ENCODE measurements at places on chromosomes 11 and 22.

GRCh38 chr11:124302347-124303125 lies 11.2 kb downstream of the OR8D1 start:
- DNase-seq, result no peak

- no peak for DNase-seq
These were observed 61.3 kb downstream of the PPME1 start for GRCh38 chr11:74232311-74232950.

DNA sequence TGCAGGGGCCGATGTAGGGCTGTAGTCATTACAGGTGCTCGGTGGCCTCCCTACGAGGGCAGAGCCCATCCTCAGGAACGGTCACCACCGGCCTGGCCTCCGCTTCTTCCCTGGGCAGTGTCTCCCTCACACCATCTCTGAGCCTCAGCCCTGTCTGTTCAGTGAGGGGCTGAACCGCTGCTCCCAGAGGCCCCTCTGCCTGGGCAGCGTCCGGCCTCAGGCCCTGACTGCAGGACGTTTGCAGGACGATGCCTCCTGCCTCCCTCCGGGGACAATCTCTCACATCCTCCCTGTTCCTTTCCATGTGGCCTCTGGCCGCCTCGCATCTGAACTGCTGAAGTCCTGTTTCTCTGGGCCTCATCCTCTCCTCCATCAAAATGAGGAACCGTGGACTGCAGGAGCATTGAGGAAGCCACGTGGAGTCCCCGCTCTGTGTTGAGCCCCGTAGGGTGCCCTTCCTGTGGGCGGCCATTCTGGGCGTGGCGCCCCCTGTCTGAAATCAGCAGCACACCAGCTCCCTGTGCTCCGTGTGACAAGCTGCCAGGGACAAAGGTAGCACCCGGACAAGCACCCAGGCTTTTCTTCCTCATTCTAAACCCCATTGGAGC lies 933.5 kb downstream of the BRD1 start:
- no peak for DNase-seq

GRCh38 chr11:106159836-106160235 lies 82.4 kb downstream of the AASDHPPT start:
- DNase-seq, result no peak

Measured in activated effector memory CD4-positive, alpha-beta T cell treated with Interleukin-2 at 50 U/mL for 16 hours (primary cell).